ENCODE measurements at places on chromosomes 2 and 18. TPM values are rescaled to one million over a fixed set of nuclear protein-coding genes. Genes with fewer than 3 reads are reported as not detected.

The ADAM23 gene
- 11.4 TPM for total RNA-seq

The COL3A1 gene
- total RNA-seq: 0.05 TPM

The GALR1 gene
- total RNA-seq: 0.29 TPM

The RGPD5 gene
- total RNA-seq: 41.0 TPM

The MARCHF7 gene
- total RNA-seq: 53.7 TPM

The OSBPL6 gene
- total RNA-seq: 13.5 TPM

The FMNL2 gene
- total RNA-seq: 33.6 TPM

The ITGB6 gene
- total RNA-seq: 0.05 TPM

The MORN2 gene
- total RNA-seq: 37.6 TPM

The IL1A gene
- total RNA-seq: not detected

The GPR75 gene
- total RNA-seq: 2.0 TPM
